ENCODE measurements at places on chromosomes 3 and 15. TPM values are rescaled to one million over a fixed set of nuclear protein-coding genes. Genes with fewer than 3 reads are reported as not detected.

Gene GP9
- not detected for total RNA-seq

DNA sequence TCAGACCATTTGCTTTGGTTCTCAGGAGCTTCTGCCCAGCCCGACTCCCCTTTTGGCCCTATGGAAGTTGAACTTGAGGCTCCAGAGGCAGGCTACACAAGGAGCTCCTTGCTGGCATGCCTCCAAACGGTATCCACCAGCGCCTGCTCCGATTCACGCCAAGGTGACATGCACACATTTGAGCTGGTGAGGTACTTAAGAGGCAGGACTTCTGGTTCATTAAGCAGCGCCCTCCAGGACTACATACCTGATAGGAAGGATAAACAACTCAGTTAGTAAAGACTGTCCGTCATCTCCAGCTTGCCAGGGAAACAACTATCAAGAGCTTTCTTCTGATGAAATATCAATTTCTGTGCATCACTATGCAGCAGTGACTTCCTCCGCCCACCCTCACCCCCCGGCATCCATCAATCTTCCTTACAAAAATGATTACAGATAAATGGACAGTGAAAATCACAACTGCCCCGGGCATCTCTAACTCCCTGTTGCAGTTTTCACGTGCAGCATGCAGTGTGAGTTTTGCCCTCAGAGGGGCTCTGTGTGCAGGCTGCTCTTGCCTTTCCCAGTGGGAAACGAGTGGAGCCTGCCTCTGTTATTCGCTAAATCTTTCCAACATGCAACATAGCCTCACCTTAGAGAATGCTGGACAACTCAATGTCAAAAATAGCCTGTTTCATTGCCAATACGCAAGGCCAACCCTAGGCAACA is 122.9 kb downstream of the ARRDC4 start:
- DNase-seq = no peak

DNA sequence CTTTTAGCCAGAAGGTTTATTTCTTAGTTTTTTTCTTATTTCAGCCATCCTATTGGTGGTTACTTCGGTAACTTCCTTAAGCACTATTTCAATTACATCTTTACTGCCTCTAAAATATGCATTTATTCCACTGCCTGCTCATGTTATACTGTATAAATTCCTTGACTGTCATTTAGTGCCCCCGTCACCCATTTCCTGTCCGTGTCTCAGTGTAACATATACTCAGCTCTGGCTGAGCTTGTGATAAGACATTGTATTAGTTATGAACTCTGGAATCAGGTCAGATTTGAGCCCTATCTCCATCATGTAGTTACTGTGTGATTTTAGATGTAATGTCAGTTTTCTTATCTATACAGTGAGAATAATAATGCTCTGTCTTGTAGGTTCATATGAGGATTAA is 24.2 kb downstream of the PIAS1 start:
- DNase-seq = no peak

Gene DUOX2
- total RNA-seq = 0.08 TPM

Gene ZCWPW2
- 0.51 TPM for total RNA-seq

Gene TMEM44
- 30.4 TPM for total RNA-seq

GRCh38 chr3:141124715-141125114 is 73.6 kb downstream of the SPSB4 start:
- DNase-seq = no peak

- DNase-seq = no peak
These were observed 85.3 kb upstream of the CFAP20DC start for GRCh38 chr3:59135096-59135495.

DNA sequence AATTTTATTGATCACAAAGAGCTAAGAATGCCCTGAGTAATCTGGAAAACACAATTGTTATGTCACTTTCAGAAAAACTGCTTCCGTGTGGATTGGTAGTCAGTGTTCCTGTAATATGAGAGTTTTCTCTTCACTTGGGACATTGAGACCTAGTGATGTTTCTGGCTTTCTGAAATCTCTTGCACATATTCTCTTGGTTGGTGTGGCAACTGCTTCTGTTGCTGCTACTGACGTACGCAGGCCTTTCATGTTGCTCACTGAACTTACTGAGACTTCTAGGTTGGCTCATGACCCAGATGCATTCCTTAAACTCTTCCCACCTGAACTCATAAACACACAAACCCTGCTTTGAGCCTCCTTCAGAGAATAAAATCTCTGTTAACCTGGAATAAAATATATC is 175.0 kb upstream of the PFN2 start:
- DNase-seq = no peak

DNA sequence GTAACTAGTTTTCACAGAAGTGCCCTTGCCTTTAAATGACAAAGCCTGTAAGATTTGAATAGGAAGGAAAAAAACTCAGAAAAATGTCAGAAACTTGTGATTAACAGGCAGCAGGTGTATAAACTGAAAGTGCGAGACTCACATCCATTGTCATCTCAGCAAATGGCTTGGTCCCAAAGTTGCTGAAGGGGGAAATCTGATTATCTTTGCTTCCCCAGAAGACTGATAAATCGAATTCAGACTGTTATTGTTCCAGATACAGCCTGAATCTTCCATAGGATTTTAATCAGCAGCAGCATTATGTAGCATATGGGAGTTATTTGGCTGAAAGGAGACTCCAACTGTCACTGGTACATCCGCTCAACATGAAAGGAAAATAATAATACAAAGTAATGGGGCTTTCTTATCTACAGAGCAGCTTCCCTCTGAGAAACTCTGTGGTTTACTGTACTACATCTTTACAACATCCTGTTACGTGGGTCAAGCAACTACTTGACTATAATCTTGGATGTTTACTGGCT is 550.4 kb upstream of the CCDC54 start:
- no peak for DNase-seq

- DNase-seq = no peak
These were observed 22.4 kb downstream of the FBXW12 start for GRCh38 chr3:48394391-48394790.

- no peak for DNase-seq
These were observed 6.9 kb upstream of the GHRL start for GRCh38 chr3:10299679-10300078.

DNA sequence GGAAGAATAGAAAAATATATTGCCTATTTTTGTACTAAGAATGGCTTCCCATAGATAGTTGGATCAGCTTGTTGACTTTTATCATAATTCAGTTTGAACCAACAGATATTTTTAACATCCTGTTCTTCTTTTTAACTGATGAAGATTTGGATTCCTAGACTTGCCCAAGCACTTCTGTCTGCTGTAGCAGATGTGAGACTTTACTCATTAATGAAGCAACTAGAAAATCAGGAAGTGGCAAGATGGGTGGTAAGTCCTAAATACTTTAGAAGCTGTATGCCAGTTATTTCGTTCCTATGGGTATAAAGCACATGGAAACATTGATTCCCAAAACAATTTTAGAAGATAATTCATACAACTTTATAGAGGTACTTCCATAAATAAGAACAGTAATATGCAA is 8.4 kb downstream of the PIGB start:
- DNase-seq = no peak

DNA sequence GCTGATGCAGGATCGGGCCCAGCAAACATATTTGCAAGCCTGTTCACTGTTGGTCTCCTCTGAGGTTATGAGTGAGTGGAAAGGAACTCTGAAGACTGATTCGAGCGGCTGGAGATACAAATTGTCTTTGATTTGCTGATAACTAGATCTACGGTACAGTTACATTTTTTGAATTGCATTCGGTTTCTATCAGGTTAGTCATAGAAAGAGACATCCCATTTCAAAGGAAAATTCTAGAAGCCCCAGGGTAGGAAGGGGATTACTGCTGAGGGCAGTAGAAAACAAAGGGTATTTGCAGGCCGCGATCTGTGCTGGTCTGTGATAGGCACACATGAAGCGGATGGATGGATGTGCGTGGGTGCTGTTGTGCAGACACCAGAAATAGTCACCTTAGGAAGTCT is 228.4 kb downstream of the ITPR1 start:
- DNase-seq = no peak

DNA sequence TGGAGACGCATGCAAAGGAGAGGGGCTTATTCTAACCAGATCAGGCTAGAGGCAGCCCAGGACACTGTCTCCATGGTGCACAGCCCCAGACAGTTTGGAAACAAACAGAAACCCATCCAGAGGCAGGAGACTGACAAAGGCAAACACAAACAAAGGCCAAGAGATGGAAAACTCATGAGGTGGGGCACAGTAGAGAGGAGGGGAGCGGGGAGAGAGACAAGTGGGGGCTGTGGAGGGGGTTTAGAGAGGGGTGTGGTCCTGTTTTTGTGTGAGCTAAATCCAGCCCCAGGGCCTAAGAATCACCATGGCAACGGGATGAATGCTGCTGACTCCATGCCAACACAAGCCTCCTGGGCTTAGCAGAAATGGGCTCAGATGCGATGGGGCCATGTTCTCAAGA is 32.3 kb downstream of the PARP16 start:
- DNase-seq = no peak

DNA sequence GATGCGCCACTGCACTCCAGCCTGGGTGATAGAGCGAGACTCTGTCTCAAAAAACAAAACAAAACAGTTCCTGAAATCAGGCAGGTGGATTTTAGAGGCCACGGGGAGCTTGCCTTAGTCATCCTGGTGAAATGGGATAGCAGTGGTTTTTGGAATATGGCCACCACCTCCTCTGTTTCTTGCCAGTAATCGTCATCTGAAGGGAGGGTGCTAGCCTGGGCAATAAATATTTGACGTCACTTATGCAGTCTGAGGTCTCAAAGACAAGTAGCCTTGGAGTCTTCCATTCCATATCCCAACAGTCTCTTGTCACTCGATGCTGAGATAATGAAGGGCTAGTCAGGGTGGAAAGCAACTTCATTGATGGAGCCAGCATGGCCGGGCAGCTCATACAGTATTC is 55.2 kb downstream of the KCNAB1 start:
- DNase-seq = no peak

DNA sequence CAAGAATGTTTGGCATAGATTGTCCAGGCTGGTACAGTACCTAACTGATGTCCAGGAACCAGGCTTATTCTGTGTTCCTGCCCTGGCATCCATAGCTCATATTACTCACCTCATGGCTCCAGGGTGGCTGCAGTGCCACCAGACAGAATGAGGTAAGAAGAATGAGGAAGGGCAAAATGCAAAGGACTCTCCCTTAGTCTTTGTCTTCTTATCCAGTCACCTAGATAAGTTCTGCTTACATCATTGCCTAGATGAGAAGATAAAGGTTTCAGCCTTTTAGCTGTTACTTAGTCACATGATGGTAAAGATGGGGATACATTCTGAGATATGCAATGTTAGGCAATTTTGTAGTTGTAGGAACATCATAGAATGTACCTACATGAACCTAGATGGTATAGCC is 45.8 kb downstream of the CHP1 start:
- DNase-seq = peak; percentile 36

- no peak for DNase-seq
These were observed 383.5 kb upstream of the WNT5A start for GRCh38 chr3:55870594-55870993.

DNA sequence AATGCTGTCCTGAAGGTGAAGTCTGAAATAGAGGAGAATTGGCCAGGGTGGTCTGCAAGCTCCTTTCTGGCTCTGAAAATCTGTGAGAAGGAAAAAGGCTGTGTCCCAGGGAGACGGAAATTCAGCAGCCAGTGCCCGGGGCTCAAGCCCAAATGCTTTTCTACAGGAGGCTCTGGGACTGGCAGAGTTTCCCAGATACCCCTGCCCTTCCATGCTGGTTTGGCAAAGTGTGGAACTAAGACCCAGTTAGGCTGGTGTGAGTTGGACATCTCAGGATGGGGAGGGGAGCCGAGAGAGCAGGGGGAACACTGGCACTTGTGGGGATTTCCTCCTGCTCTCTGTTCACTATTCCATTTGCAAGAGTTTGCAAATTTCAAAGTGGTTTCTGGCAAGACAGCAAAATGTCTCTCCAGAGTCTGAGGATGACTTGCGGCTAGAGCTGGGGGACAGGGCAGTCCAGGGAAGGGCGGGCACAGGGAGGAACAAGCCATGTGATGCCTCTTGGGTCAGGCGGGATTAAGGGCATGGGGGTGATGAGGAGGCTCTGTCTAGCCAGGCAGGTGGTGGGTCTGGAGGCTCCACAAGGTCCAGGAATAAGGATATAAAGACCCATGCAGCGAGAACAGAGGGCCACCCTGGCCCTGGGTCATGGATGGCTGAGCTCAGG is 152.3 kb downstream of the RAB11A start:
- DNase-seq = no peak

Gene RASGRF1
- total RNA-seq = 2.5 TPM

- DNase-seq = no peak
These were observed 55.5 kb downstream of the SATB1 start for GRCh38 chr3:18369551-18370185.

Gene EIF4E3
- 0.28 TPM for total RNA-seq

DNA sequence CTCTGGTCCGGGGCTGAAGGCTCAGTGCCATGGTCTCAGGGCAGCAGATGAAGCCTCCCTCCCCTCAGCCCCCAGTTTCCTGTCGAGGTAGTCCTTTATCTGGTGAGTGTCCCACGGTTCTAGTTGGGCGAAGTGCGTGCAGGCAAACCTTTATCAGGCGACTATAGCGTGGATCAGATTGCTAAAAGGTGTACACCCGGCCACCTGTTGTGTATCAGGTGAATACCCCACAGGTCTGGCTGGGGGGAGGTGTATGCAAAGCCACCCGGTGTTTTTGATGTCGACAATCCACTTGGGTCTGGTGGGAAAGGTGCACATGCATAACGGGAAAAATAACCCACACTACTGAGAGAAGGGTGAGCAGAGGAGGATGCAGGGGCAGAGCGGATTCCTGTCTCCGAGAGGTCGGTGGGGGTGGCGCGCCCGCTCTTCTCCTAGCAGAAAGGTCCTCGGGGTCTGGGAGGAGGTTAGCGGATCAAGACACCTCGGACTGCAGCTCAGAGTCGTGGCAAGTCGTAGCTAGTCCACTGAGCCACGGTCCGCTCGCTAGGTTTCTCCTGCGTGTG is 507 bp downstream of the SLC12A6 start:
- DNase-seq = no peak

- no peak for DNase-seq
These were observed 29.9 kb downstream of the PDIA5 start for GRCh38 chr3:123096731-123097130.

GRCh38 chr3:110307065-110307809 is 764.4 kb upstream of the NECTIN3 start:
- DNase-seq = no peak

Gene CCR2
- total RNA-seq = not detected

- DNase-seq = no peak
These were observed 298.9 kb downstream of the RPLP1 start for GRCh38 chr15:69751566-69751965.

- DNase-seq = no peak
These were observed 447.3 kb downstream of the TAFA4 start for GRCh38 chr3:68485051-68485450.

Gene BDH1
- 51.5 TPM for total RNA-seq

Gene ANKDD1A
- 0.60 TPM for total RNA-seq

GRCh38 chr3:16426029-16426400 is 87.5 kb downstream of the RFTN1 start:
- DNase-seq = no peak

Gene EIF3J
- 25.6 TPM for total RNA-seq

Data from HT-29 (cell line).